Activated CD8-positive, alpha-beta T cell treated with anti-CD3 and anti-CD28 coated beads, Interleukin-2, amount 10 ng/mL, durations not matched to agents 7 days and 5 days (primary cell): ENCODE measurements at places on chromosomes 2 and 18. TPM values are rescaled to one million over a fixed set of nuclear protein-coding genes. Genes with fewer than 3 reads are reported as not detected.

The DLGAP1 gene
- not detected for total RNA-seq

DNA sequence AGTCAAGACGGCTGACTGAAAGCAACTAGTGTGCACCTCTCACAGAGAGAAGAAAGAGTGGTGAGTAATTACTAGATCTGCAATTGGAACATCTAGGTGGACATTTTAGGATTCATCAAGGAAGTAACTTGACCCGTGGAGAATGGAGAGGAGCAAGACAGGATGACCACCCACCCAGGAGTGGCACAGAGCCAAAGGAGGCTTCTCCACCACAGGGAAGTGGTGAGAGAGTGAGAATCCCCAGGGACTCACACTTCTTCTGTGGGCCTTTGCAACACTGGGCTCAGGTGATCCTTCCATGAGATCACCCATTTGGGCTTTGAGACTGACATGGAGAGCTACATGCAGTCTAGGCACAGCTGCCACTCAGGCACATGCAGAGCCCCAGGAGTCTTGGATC lies 132.8 kb upstream of the GALNT5 start:
- no peak overlapping the region for H3K4me3 ChIP-seq
- H3K27ac ChIP-seq: no peak overlapping the region
- no peaks in the 10 kb centered on the region for H3K36me3 ChIP-seq

DNA sequence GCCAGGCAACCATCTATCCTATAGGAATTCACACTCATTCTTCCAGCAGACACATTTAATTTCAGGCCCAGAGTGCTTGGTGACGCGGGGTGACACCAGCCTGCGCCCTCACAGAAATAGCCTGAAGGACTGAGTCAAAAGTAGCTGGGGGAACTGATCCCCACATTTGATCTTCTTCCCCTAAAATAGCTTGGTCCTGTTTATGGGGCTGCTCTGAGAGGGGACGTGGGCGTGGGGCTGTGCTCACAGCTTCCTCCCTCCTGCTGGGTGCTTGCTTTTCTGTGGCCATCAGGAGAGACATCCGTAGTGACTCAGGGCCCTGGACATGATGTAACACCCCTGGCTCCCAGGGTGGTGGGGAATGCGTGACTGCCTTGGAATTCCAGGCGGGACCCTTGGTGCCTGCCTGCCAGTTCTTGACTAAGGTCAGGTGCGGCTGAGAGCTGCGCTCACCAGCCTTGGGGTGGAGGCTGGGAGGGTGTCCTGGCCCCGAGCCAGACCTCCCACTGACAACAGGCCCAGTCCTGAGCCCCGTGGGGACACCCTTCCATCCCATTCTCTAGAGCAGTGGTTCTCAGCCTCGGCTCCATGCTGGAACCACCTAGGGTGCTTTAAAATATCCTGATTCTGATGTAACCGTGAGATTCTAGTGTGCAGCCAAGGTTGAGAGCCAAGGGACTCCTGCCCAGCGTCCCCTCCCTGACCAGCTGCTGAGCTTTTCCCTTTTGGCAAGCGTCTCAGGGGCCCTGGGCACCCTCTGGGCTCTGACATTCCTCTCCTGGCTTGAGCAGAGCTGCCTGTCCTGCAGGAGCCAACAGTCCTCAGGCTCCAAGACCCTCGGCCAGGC lies 47.4 kb upstream of the SMAD7 start:
- peaks cover 11% of the 10 kb centered on the region for H3K4me1 ChIP-seq
- DNase-seq: no peak
- peaks cover 7% of the 10 kb centered on the region for H3K27me3 ChIP-seq
- no peaks in the 10 kb centered on the region for H3K36me3 ChIP-seq
- no peak overlapping the region for H3K4me3 ChIP-seq

- no peaks in the 10 kb centered on the region for H3K4me1 ChIP-seq
- H3K36me3 ChIP-seq: no peaks in the 10 kb centered on the region
- H3K4me3 ChIP-seq: no peak overlapping the region
- no peaks in the 10 kb centered on the region for H3K27me3 ChIP-seq
- peak; percentile 3 for DNase-seq
- H3K27ac ChIP-seq: no peak overlapping the region
Observed at GRCh38 chr2:71948781-71949536, 198.7 kb downstream of the CYP26B1 start.

DNA sequence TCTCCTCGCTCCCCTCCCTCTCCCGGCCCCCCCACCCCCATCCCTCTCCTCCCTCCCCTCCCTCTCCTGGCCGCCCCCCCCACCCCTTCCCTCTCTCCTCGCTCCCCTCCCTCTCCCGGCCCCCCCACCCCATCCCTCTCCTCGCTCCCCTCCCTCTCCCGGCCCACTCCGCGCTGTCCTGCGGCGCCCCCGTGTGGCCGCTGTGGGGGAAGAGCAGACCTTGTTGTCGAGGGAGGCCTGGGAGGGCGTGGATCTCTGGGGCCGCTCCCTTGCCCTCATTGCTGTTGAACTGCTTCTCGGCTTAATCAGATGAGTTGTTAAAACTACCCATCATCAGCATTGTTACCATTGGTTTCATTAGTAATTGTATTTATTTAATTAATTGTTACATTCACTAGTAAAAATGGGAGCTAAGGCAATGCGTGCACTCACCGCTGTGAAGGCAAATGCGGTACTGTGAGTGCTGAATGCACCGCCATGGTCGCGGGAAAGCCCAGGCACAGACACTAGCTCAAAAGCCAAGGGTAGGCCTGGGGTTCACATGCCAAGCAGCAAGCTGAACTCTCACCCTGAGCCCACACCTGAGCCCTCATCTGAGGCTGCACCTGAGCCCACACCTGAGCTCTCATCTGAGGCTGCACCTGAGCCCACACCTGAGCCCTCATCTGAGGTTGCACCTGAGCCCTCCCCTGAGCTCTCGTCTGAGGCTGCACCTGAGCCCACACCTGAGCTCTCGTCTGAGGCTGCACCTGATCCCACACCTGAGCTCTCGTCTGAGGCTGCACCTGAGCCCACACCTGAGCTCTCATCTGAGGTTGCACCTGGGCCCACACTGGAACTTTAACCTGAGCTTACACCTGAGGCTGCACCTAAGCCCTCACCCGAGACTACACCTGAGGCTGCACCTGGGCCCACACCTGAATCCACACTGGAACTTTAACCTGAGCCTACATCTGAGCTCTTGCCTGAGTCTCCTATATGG lies 8.8 kb downstream of the RTP5 start:
- no peak overlapping the region for H3K27ac ChIP-seq
- H3K4me1 ChIP-seq: peaks cover 36% of the 10 kb centered on the region
- H3K4me3 ChIP-seq: no peak overlapping the region
- peak; percentile 84 for DNase-seq
- peaks cover 6% of the 10 kb centered on the region for H3K36me3 ChIP-seq

- no peaks in the 10 kb centered on the region for H3K4me1 ChIP-seq
- H3K27me3 ChIP-seq: no peaks in the 10 kb centered on the region
- no peak for DNase-seq
- H3K4me3 ChIP-seq: no peak overlapping the region
- no peaks in the 10 kb centered on the region for H3K36me3 ChIP-seq
- H3K27ac ChIP-seq: no peak overlapping the region
Observed at GRCh38 chr2:221210686-221211085, 361.4 kb downstream of the EPHA4 start.

DNA sequence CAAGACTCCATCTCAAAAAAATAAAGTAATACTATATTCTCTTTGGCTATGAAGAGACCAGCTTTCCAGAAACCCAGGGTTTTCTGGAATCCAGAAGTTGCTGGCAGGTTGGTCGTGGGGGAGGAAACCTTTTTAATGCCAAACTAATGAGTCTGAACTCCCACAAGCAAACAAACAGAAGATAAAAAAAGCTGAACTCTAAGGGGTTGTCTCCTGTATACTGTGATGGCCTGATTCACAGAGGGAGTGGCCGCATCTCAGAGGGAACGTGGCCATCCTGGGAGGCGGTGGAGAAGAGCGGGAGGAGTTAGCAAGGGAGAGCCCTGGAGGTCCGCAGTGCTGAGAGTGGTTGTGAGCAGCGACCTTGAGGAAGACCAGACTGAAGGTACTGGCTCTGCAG lies 36.1 kb downstream of the LIMS1 start:
- peaks cover 11% of the 10 kb centered on the region for H3K4me1 ChIP-seq
- no peak overlapping the region for H3K27ac ChIP-seq
- no peak overlapping the region for H3K4me3 ChIP-seq
- no peak for DNase-seq

The COL6A3 gene
- 0.10 TPM for total RNA-seq

- no peak overlapping the region for H3K27ac ChIP-seq
- no peak for DNase-seq
- no peaks in the 10 kb centered on the region for H3K4me1 ChIP-seq
- no peak overlapping the region for H3K4me3 ChIP-seq
- no peaks in the 10 kb centered on the region for H3K27me3 ChIP-seq
Observed at GRCh38 chr2:118554616-118555015, 292.8 kb downstream of the EN1 start.

The ZNF892 gene
- total RNA-seq: 3.9 TPM

GRCh38 chr2:12890481-12890991 lies 173.8 kb downstream of the TRIB2 start:
- no peak for DNase-seq
- H3K36me3 ChIP-seq: peaks cover 4% of the 10 kb centered on the region
- peaks cover 2% of the 10 kb centered on the region for H3K4me1 ChIP-seq
- peaks cover 3% of the 10 kb centered on the region for H3K27me3 ChIP-seq

DNA sequence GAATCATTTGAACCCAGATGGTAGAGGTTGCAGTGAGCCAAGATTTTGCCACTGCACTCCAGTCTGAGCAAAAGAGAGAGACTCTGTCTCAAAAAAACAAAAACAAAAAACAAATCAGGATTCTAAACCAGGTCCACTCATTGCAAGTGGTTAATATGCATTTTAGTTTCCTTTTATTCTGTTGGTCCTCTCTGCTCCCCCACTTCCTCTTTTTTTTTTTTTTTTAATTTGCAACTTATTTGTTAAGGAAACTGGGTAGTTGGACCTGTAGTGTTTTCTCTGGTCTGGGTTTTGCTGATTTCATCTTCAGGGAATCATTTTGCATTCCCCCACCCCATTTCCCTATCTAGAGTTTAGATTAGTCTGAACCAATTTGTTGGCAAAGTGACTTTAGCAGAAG lies 14.0 kb downstream of the FER1L5 start:
- no peak overlapping the region for H3K27ac ChIP-seq
- H3K4me1 ChIP-seq: no peaks in the 10 kb centered on the region
- H3K27me3 ChIP-seq: peaks cover 4% of the 10 kb centered on the region
- H3K36me3 ChIP-seq: no peaks in the 10 kb centered on the region
- DNase-seq: no peak

The SPP2 gene
- total RNA-seq: not detected

DNA sequence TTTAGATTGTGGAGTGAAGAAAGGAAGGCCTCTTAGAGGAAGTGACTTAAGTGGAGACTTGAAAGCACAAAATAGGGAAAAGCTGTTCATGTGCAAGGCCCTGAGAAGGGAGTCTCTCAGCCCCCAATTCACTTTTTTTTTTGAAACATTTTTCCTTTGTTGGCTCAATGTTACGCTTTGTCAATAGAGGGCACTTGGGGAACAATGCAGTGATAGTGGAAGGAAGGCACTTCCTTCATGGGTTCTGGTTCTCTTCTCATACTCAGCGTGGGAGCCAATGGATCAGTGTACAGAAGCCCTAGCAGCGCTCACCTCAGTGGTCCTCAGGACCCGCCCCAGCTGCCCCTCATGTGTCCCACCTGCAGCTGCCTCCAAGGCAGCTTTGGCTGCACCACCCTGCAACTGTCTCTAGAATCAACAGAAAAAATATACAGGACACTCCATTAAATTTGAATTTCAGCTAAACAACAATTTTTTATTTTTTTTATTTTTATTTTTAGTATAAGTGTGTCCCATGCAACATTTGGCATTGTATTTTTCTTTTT lies 8.6 kb upstream of the C2orf42 start:
- no peak overlapping the region for H3K4me3 ChIP-seq
- H3K4me1 ChIP-seq: no peaks in the 10 kb centered on the region
- no peak overlapping the region for H3K27ac ChIP-seq
- H3K36me3 ChIP-seq: no peaks in the 10 kb centered on the region
- no peak for DNase-seq
- H3K27me3 ChIP-seq: no peaks in the 10 kb centered on the region

GRCh38 chr2:228763379-228763981 lies 507.6 kb downstream of the PID1 start:
- no peaks in the 10 kb centered on the region for H3K4me1 ChIP-seq
- H3K36me3 ChIP-seq: no peaks in the 10 kb centered on the region
- no peaks in the 10 kb centered on the region for H3K27me3 ChIP-seq
- DNase-seq: no peak

DNA sequence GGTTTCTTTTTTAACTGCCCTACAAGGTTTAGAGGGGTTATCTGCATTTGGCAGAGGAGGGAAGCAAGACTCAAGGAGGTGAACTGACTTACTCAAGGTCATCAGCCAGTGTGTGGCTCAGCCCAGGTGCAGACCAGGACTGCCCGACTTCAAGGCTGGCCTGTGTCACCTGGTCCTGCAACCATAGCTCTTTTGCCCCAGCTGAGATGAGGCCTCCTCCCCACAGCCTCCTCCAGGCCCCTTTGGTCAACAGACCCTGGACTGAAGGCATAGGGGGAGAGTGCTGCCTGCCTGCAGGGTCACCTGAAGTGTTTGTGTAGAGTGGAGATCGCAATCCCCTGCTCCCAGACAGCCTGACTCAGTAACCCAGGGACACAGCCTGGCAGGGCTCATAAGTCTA lies 168.5 kb upstream of the GLI2 start:
- no peak overlapping the region for H3K27ac ChIP-seq
- H3K27me3 ChIP-seq: no peaks in the 10 kb centered on the region
- no peak for DNase-seq

DNA sequence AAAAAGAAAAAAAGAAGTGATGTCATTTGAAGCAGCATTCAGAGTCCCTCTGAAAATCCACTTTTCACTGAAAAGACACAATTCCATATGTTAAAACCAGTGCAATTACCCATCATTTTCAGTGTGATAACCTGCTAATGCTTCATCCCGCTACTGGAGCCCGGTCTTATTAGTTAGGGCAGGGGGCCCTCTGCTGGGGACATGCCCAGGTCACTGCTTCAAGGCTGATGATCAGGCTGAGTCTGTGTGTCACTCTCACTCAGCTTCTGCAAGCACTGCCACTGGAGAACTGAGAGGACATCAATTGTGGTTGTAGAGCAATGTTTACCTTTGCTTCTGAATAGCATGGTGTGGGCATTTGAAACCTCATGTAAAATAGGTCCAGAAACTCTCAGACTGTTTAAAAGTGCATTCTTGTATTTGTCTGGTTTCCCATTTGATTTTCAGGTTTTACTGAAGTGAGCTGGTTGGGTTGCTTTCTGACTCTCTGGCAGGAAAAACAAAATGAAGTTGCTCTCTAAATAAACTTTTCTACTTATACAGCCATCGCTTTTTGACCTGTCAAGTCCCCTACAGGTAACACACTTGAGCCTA lies 49.2 kb upstream of the NXPH2 start:
- no peaks in the 10 kb centered on the region for H3K4me1 ChIP-seq

The CFAP53 gene
- 0.21 TPM for total RNA-seq

- DNase-seq: no peak
- H3K4me1 ChIP-seq: no peaks in the 10 kb centered on the region
- H3K27ac ChIP-seq: no peak overlapping the region
- H3K36me3 ChIP-seq: no peaks in the 10 kb centered on the region
Observed at GRCh38 chr18:67483237-67483636, 33.3 kb downstream of the DSEL start.
